ENCODE measurements at places on chromosomes 2 and 18.

- no peak for DNase-seq
Measured at GRCh38 chr2:183248866-183249567, 124.8 kb downstream of the NUP35 start.

DNA sequence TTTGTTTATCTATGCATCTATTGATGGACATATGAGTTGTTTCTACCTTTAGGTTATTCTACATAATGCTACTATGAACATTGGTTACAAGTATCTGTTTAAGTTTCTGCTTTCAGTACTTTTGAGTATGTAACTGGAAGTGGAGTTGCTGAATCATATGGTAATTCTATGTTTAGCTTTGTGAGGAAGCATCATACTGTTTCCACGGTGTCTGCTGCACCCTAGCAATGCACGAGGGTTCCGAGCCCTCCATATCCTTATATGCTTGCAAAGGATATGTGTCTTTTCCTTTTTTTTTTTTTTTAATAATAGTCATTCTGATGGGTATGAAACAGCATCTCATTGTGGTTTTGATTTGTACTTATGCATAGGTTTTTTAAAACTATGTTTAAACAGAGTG, 83.7 kb downstream of the FMNL2 start:
- no peak for DNase-seq

DNA sequence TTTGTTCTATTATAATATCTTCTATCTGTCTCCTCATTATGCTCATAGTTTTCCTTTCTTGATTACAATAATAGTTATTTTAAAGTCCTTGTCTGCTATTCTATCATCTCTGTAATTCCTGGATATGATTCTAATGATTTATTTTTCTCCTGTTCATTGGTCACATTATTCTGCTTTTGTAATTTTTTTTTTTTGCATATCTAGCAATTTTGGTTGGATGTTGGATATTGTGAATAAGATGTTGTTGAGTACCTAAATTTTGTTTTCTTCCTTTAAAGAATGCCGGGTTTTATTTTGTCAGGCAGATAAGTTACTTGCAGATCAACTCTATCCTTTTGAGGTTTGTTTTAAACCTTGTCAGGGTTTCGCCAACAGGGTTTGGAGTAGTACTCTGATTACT, 25.2 kb downstream of the KATNAL2 start:
- no peak for DNase-seq

- no peak for DNase-seq
Measured at GRCh38 chr18:36095936-36096519, 28.7 kb upstream of the RPRD1A start.

- no peak for DNase-seq
Measured at GRCh38 chr18:59689756-59690155, 7.5 kb downstream of the CCBE1 start.

DNA sequence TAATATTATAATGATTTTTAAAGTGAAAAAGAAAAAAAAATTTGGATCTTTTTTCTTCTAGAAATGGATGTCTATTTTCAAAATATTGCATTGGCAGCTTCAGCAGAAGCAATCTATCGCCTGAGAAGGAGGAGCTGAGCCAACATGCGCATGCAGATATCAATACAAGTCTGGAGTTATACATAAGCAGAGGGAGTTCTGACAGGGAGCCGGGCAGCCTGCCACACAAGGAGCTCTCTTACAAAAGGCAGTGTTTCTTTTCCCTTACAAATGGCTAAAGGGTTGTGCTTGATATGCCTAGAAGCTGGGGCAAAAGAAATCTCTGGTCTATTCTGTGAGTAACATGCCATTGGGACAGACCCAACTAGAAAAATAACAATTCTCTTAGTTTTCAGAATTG, 291.9 kb upstream of the TRIB2 start:
- DNase-seq = no peak

DNA sequence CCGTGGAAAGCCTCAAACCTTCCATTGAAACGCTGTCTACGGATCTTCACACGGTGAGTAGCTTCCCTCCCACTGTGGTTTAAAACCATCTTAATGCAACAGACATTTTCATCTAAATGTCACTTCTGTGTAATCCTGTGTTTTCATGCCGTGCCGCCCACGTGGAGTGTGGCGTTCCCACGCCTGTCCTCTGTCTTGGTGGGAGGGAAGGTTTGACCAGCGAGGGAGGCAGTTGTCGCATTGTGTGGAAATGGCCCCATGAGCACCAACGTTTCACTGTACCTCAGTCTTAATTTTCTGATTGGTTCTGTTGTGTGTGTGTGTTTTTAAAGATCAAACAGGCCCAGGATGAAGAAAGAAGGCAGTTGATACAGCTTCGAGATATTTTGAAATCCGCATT, 88.6 kb downstream of the ITGB1BP1 start:
- no peak for DNase-seq

GRCh38 chr2:9767656-9768281, 75.5 kb upstream of the TAF1B start:
- DNase-seq = no peak

GRCh38 chr2:66477135-66477842, 42.4 kb downstream of the MEIS1 start:
- no peak for DNase-seq

GRCh38 chr2:45000921-45001868, 8.1 kb downstream of the SIX2 start:
- DNase-seq = no peak

Measured in DMS79 (cell line).